ENCODE measurements at places on chromosomes 2 and 18.

GRCh38 chr2:188966728-188967440 lies 7.3 kb upstream of the COL3A1 start:
- DNase-seq = no peak

DNA sequence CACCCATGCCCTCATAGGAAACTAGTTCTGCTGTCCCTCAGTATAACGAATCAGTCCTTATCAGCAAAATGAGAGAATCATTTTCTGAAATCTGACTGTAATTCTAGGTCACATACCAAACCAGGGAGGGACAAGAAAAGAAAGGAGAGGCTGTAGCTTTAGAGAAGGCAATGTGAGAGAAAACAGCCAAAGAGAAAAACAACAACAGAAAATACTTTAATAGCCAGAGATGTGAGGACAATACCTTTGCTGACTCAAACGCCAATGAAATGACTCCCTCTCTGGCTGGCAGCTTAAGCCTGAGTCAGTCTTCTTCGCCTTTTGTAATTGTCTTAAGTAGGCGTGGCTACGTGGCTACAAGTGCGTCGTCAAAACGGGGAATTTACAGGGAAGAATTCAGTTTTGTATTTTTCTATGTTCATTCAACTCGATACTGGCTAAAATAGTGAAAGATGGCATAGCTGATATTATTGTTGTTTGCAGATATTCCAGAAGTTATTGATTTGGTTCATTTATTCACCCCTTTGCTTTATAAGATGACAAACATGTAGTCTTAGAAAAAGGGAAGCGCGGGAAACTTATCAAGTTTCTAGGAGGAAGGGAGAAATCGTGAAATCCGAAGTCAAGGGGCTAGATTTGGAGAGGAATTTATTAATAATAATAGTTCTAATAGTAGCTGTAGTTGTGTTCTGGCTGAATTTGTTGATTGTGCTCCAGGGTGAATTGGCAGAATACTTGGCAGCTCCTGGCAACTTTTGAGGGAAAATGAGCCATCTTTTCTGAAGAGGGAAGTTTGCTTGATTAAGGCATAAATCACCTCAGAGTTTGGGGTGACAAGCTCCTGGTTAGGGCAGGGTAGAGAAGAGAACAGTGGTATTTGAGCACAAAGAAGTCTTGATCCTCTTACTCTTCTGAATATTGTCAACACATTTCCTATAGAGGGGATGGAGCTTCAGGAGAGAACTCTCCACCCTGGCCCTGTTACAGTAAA lies at the start of gene IL1A:
Gene IL1A, minus strand, starts transcription at position 295 of the 991 bp plus-strand sequence. CDS start 723 bp downstream, outside the sequence.
- DNase-seq = peak; percentile 57

DNA sequence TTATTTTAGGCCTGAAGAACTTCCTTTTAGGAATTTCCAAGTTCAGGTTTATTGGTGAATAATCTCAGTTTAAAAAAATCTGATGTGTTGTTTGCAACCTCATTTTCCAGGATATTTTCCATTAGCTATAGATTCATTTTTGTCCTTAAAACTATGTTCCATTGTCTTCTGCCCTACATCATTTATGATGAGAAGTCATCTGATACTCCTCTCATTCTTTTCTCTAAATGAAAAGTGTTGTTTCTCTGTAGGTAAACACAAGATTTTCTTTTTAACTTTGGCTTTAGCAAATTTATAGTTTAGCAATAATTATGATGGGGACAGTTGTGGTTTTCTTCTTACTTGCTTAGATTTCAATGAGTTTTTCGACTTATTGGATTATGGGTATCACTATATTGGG lies 427.3 kb downstream of the DCDC2C start:
- DNase-seq = no peak

DNA sequence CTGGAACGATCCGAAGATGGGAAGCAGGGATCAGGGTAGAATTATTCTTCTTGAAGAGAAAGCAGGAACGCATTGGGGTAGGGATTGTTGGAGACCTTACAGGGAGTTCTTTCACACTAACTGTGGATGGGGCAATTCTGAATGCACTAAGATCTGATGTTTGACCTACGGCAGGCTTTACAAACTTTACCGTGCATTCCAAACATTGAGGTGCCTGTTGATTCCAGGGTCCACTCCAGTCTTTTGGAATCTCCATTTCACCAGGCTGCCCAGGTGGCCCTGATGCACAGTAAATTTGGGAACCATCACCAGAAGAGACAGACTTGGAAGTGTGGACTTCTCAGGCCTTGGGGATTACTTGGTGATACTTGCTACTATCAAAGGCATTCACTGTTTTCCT lies 76.9 kb downstream of the RFTN2 start:
- no peak for DNase-seq

DNA sequence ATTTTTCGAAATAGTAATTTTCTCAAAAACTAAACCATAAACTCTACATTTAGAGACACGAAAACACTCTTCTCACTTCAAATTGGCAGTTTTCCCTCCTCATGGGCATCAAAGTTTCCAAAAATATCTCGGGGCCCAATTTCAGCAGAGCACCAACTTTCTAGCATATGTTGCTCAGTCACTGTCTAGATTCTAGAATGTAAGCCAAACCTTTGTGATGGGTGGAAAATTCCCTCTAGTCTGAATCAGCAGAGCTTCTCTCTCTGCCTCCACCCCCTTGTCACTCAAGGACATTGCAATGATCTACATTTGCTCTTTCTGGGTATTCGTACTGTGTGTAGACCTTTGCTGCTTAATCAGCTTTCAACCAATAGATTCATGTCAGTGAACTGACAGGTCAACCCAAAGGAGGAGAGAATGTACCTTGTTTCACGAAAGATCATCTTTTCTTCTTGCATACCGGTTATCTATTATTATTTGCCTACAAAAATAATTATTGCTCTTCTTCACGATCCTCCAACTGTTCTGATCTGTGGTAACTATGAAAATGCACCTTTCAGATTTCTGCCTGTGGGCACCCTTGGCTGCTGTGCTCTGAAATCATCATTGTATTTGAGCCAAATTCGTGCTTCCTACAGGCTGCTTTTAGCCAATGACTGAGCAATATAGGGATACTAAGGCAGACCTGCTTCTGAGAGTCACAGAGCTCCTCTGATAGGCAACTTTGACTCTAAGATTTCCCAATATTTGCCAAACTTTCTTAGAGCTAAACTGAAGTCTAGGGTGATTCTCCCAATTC lies 38.7 kb upstream of the GLS start:
- no peak for DNase-seq

DNA sequence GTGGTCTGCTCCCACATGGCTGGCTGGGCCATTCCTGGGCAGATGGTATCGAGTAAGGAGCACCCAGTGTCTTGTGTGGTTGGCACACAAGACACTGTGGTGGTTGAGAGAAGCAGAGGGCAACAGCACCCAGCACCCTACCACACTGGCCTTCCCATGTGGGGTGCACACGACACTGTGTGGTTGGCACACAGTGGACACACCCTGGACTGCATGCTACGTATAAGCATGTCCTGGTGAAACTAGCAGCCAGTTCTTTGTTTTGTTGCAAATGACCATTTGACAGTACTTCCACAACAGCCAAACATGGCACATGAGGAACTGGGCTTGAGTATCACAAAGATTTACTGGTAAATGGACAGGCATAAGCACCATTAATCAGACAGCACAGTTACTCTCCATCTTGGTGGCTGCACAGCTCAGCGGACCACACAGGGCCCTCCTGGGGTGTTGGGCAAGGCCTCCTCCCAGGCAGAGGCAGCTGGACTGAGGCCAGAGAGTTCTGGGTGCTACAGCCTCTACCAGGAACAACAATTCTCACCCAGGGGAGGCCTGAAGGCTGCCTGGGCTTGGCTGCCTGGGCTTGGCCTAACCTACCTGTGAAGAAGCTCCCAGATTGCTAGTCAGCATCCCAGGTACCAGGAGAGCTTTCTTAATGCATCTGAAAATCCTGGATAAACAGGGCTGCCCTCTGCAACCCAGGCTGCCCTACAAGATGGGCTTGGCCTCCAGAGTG lies 59.3 kb upstream of the ALPP start:
- DNase-seq = no peak

- DNase-seq = no peak
Measured at GRCh38 chr2:42214669-42215068, 45.5 kb downstream of the EML4 start.

DNA sequence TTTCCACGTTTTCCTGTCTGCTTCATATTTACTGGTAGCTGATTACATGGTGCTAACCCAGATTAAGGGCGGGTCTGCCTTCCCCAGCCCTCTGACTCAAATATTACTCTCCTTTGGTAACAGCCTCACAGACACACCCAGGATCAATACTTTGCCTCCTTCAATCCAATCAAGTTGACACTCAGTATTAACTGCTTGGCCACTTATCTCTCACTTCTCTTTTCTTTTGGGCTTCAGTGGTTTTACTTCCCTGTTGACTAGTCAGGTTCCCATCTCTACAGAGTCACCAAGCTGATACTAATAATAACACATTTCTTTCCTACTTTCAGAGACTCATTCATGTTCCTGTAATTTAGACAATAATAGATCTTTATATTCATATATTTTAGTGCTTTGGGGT lies 302.2 kb upstream of the MAP2 start:
- DNase-seq = no peak

GRCh38 chr2:7838669-7839068 lies 843.2 kb upstream of the ID2 start:
- no peak for DNase-seq

GRCh38 chr2:18125303-18125702 lies 246.8 kb downstream of the KCNS3 start:
- DNase-seq = no peak

DNA sequence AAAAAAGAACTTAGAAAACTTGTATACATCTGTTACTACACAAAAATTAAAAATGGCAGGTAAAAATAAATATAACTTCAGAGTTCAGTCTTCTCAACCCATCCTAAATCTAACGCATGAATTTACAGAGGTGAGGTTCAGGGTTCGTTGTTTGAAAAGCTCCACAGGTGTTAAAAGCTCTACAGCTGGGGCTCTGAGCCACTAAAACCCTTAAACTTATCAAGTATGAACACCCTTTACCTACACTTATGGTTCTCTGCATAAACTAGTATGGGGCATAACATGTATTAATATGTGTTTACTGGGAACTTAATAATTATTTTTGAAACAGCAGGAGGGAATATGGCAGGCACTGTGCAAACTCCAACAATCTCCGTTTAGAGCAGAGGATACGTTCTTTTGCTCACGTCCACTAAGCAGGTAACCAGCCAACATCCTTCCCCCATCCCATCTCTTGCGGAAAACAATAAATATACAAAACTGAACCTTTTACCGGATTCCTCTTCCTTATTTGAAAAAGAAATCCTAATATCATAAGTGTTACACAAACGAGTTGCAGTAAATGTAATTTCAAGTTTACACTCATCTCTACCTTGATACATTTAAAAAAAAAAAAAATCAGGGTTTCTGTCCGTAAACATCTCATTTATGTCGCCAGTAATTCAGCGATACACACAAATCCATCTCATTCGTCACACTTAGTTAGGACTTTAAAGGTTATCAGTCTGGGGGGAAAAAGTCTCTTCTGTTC lies 1.3 kb downstream of the PIAS2 start:
- no peak for DNase-seq

DNA sequence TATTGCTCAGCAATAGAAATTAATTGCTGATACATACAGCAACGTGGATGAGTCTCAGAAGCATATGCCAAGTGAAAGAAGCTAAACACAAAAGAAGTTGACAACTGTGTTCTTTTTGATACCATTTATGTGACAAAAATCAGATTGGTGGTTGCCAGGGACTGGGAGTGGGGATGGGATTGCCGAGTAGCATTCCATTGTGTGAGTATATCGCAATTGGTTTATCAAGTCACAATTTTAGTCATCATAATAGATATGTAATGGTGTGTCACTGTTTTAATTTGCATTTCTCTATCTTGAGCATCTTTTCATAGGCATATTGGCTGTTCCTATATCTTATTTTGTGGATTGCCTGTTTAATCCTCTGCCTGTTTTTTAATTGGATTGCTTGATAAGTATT lies 20.9 kb downstream of the STRADB start:
- no peak for DNase-seq

GRCh38 chr2:137185378-137186078 lies 420.2 kb downstream of the THSD7B start:
- DNase-seq = no peak

GRCh38 chr2:152486737-152487400 lies 151.9 kb downstream of the FMNL2 start:
- DNase-seq = no peak

- no peak for DNase-seq
Measured at GRCh38 chr18:69898241-69898861, 49.3 kb downstream of the CD226 start.

DNA sequence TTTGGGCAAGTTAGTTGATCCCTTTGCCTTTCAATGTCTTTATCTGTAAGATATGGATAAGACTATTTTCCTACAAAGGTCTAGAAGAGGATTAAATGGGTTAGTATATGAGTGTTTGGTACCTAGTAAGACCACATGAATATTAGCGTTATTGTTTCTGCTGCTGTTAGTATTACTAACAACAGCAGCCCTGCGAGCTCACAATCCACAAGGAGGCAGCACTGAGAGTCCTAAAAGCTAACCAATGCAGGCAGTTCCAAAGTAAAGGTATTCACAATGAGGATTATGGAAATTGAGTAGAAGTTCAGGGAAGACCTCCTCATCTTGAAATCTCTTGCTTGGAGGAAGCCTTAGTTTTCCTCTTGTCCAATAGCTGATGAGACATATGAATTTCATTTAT lies 248.9 kb downstream of the TDRD15 start:
- peak; percentile 43 for DNase-seq

- DNase-seq = no peak
Measured at GRCh38 chr2:181970160-181970794, 15.4 kb upstream of the PPP1R1C start.
